ENCODE measurements at places on chromosomes 3 and 15. TPM values are rescaled to one million over a fixed set of nuclear protein-coding genes. Genes with fewer than 3 reads are reported as not detected.

GRCh38 chr3:192884777-192885773 lies 32.6 kb downstream of the MB21D2 start:
- DNase-seq, result no peak

GRCh38 chr3:45606991-45607712 lies 12.6 kb downstream of the LIMD1 start:
- DNase-seq, result no peak

GRCh38 chr3:149902498-149903139 lies 68.1 kb downstream of the PFN2 start:
- no peak for DNase-seq

Gene ANKUB1
- not detected for total RNA-seq

- DNase-seq, result no peak
These were observed 47.3 kb upstream of the NR2C2 start for GRCh38 chr3:14899993-14900618.
